ENCODE measurements at places on chromosomes 3 and 15.
A peak's percentile ranks its signal among the peaks of the same experiment; 100 is the strongest.

DNA sequence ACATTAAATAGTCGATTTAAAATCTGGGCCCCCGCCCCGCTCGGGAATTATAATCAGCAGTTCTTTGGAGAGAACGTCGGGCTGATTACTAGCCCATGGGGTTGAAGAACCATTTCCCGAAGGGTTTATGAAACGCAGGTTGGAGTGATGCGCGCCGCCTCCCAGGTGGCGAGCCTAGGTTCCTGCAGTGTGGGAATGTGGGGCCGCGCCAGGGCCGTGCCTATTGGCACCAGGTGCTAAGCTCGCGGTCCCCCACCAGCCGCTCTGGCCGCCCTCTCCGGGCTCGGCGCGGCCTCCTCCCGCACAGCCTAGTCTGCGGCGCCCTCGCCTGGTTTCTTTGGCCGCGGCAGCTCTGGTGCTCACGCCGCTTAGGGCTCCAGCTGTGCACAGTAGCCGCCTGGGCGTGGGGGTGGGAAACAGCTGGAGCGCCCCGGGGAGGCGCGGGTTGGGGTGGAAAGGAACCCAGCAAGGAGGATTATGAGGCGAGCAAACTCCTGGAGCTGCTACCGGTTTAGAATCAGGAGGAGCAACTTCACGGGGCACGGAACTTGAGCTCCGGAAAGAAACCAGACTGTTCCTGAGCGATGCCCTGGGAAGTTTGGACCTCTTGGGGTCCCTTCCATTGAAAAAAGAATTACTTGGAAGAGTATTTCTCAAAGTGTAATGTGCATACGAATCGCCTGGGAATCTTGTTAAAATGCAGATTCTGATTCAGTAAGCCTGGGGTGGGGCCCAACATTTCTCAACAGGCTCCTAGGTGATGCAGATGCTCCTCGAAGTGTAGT, 5.6 kb upstream of the MECOM start:
- DNase-seq = peak; percentile 87

DNA sequence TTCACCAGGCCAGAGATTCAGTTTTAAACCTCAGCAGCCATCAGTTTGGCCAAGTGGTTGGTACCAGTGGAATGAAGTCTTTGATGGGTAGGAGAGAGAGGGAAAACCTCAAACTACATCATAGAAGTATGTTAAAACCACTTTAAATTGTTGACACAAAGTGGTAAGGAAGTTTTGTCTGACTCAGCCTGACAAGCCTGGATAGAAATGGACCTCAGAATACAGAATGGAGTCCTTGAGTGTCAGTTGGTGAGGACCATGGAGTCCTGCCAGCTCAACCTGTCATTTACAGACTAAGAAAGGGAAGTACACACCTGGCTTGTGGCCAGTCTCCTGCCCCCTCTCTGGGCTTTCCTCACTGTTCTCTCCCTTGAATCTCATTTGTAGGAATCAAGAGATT, 12.1 kb downstream of the EAF1 start:
- DNase-seq = no peak

- no peak for DNase-seq
These were observed 32.1 kb downstream of the MORF4L1 start for GRCh38 chr15:78904599-78905358.

- DNase-seq = peak; percentile 78
These were observed 678 bp downstream of the DOCK3 start for GRCh38 chr3:50675179-50676030.

DNA sequence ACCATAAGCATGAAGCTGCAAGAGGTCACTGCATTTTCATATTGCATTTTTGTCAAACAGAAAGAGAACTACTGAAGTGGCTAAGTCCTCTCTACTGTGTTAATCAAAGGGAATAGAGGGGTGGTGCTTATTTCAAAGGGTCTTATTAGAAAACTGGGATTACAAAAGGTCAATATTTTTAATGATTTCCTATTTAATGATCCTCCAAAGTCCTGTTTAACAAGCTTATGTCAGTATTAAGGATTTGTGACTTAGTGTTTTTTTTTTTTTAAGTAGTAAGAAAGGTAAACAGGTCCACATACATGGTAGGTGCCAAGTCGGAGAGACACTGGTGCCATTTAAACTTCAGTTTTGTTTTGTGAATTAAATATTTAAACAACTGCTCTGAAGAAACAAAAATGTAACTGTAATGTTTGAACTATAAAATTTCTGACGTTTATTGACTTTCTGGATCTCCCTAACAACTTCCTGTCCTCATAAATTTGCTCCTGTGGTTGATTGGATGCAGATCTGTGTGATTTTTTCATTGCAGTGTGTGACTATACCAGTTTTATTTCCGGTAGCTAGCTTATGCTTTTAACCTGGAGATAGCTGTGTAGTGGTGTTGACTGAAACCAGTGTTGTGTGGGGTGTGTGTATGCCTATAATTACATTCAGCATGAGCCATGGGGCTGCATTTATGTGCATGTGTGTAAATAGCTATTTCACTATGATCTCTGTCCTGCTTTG, 8.6 kb upstream of the CACNA1D start:
- DNase-seq = no peak

DNA sequence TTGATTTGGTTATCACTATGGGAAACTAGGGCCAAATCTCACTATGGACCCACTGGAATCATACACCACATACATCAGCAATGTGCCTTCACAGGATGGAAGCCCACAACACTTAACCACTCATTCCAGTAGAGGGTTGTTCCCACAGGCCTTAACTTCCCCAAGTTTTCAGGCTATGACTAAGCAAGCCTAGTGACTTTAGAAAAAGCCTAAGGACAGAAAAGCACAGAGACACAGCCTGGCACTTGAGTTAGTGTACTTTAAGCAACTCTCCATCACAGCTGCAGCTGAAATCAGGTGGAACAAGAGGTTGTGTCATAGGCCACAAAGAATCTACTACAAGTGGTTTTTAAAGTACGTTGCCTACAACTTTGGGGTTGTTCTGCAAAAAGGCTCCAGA, 128.7 kb downstream of the LRRN1 start:
- no peak for DNase-seq

DNA sequence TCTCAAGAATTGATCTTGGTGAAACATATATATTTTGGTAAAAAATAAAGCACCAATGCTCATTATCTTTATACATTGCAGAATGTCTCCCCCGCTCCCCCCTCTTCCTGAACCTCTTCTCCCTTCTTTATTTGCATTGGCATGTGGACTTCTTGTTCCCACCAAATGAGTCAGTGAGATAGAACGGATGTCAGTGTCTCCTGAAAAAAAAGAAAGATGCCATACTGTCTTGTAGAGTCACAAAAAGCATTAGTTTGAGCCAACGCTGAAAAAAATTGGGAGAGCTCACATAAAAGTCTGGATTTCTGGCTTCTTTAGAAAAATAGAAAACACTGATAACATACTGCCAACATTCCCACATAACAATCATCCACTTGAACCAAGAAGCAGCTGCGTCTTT, 32.0 kb upstream of the STXBP5L start:
- no peak for DNase-seq

DNA sequence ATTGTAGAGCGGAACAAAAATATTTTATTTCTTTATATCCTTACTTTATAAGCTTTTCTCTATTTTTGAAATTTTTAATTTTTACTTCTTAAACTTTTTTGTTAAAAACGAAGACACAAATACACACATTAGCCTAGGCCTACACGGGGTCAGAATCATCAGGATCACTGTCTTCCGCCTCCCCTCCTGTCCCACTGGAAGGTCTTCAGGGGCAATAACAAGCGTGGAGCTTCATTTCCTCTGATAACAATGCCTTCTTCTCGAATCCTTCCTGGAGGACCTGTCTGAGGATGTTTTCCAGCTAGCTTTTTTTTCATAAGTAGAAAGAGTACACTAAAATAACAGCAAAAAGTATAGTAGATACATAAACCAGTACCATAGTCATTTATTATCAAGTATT, 77.7 kb upstream of the DGKG start:
- no peak for DNase-seq

DNA sequence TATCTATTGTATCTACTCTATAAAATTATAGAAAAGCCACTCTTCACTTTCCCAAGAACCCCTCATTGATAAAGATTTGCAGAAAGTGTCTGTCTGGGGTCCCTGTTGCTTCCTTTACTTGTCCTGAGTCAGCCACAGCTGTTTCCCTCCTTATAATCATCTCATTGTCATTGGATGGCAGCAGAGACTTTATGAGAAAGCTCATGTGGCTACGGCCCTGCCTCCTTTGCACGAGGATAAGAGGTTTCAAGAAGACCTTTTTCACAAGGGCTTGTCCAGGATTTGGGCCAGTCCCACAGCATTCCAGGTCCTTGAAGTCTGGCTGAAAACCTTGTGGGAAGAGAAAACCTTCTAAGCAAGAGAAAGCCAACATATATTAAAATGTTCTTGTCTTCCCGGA, 41.9 kb upstream of the THBS1 start:
- no peak for DNase-seq

DNA sequence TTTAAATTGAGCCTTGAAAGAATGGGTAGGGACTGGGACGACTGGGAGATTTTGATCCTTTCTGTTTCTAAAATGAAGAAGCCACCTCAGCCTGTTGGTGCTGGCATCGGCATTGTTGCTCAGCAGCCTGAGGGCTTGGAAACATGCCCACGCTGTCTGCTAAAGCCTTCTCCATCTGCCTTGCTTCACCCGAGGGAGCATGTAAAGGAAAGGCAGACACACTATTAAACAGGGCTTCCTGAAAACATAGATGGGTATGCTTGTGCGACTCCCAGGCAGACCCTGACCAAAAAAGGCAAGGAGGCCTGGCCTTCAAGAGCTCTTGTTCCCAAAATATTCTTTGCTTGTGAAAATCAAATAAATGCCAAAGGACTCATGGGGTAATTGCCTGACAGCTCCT, 84.2 kb upstream of the SLC4A7 start:
- no peak for DNase-seq

DNA sequence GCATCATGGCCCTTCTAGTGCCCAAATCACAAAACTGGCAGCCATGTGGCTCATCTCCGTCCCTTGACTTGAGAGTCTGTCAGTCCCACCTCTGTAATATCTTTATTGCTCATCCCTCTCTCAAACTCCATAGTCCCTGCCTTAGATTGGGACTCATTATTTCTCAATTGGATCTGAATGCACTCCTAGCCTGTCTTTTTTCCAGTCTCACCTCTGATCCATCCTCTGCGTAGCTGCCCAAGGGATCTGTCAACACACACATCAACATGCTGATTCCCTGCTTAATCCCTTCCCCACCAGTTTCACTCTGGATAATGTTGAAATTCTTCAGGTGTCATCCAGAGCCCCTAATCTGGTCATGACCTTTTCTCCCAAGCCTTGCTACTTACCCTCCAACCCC, 39.3 kb downstream of the NMNAT3 start:
- no peak for DNase-seq

DNA sequence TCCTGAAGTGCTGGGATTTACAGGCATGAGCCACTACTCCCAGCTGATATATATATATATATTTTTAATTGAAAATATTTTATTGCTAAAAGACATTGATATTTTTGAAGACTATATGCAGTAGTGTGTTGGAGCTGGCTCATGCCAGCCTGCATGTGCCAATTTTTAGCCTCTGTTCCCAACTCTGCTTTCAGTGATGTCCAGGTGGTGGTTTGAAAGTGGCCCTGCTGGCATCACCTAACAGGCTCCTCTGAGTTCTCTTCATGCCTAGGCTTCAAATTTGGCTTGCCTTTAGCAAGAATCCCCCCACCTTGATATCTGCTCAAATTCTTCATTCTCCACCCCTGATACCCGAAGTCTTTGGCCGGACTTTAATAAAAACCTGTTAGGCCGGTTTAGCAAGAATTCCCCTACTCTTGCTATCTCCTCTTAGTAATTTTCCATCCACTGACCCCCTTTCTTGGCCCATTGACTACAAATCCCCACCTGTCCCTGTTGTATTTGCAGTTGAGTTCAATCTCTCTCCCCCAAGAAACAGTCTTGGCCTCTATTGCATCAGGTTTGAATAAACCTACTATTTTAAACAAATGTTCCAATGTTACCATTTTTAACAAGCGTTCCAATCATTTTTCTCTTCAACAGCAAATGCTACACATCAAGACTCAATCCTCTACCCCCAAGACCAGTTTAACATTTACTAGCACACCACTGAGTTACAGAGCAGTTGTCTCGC, 23.9 kb upstream of the CTSH start:
- DNase-seq = no peak

GRCh38 chr3:112761062-112761638, 85.5 kb downstream of the CD200R1L start:
- no peak for DNase-seq

DNA sequence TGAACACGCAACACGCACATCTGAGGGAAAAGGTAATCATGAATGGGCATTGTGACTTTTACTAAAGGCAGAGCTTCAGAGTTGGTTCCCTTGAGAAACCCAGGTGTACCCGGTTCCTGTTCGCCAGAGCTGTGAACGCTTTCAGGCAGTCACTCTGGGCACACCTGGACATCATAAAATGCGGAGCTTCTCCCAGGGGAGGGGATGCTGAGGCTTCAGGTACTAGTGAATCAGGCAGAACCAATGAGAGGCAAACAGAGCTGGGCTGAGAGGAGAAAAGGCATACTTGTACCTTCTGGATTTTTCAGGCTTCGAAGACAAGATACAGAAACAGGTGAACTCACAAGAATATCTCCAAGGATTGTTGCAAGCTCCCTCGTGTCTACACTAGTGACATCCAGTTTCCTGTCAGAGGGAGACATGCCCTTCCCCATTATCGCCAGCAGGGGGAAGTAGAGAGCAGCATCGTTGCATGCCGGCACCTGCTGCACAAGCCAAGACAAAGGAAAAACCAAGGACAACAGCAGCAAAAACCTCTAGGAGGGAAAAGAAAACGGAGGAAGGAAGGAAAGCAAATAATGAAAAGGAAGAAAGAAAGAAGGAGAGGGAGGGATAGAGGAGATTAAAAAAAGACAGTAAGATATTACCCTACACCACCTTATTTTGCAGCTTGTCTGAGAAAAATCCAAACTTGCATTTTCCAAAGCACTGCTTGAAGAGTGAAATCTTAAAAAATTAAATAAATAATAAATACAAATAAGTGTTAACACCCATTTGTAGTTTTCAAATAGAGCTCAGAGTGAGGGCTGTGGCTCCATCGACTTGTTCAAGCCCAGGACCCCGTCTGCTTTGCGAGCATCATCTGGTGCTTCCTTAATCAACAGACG, 2.0 kb downstream of the AHSG start:
- peak; percentile 75 for DNase-seq

DNA sequence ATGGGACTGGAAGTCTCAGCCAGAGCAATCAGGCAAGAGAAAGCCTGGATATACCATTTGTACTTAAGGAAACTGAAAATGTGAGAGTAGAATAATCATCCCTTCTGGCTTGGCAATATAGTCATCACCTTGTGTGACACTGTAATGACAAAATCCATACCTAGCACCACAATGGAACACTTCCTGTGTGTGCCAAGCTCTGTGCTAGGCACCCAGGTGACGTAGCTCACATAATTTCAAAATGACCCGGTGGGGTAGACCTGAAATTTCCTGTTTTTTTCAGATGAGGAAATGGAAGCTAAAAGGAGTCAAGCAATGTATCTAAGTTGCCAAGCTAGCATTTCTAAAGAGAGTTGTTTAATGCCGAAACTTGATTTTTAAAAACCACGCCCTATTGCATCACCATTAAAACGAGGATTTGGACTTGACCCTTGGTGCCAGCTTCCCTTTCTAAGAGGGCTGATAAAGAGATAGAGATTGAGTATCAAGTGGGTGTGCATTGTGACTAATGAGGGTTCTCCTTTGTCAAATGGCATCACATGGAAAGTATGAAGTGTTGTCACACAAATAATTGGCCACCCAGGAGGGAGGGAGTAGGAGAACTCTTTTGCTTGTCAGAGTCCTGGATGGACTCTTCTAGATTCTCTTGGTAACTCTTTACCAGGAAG, 141.3 kb upstream of the PDZRN3 start:
- no peak for DNase-seq

GRCh38 chr3:156509189-156510174, 45.4 kb downstream of the SSR3 start:
- DNase-seq = no peak

Measured in progenitor cell of endocrine pancreas (in vitro differentiated cells).